Central memory CD8-positive, alpha-beta T cell (primary cell): ENCODE measurements at places on chromosomes 1 and 21.

DNA sequence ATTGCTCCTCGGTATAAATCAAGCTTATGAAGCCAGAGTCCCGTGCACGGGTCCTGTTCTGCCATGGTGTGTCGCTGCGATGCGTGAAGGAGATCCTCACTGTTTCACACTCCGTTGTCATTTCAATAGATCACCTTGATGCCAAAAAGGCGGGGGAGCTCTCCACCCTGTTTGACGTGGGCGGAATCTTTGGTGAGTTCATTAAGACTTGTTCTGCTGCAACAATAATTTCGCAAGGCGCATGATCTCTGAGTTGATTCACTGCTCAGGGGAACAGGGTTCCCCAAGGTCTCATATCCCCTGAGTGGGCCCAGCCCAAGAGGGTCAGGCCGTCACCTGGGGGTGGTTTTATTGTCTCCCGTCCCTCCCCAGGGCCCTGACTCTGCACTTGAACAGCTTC, 50.0 kb downstream of the SLC37A1 start:
- no peak for DNase-seq

GRCh38 chr1:230898748-230899147, 30.4 kb upstream of the C1orf198 start:
- DNase-seq: no peak

DNA sequence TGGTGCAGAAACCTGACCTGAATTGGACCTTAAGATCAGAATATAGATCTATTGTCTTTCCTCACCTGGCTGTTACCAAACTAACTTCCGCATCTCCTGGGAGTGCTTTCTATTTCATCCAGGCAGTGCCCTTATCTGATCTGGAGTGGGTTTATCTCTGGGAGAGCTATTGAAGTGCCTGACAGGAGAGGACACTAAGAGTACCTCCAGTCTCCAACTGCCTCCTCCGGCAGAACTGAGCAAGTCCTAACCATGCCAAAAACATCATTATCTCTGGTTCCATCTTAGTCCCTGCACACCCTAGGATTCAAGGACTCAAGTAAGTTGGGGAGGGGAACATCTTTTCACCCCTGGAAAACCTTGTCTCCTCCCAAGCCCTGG, 12.4 kb upstream of the KCNJ15 start:
- DNase-seq: no peak

GRCh38 chr1:110134050-110134595, 16.2 kb upstream of the SLC6A17 start:
- DNase-seq: no peak

DNA sequence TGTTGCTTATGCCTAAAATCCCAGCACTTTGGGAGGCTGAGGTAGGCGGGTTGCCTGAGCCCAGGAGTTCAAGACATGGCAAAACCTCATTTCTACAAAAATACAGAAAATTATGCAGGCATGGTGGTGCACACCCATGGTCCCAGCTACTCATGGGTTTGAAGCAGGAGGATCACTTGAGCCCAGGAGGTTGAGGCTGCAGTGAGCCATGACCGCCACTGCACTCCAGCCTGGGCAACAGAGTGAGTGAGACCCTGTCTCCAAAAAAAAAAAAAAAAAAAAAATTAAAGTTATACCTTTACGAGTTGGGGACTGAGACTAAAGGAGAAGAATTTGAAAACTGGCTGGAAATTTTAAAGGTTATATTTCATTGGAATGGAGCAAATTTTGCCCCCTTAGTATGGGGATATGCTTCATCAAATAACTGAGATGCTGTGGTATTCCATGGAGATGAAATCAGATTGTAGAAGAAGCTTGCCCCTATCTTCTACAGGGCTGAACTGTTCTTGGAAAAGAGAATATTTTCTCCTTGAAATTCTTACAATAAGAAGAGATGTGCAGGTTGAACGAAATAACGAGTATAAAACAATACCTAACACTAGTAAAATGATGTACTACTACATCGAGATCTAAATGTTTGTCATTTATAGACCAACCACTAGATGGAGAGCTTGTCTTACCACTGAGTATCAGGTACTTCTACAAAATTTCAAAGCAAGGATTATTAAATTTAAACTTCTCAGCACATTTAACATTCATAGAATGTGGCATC, 34.9 kb upstream of the SCYL3 start:
- DNase-seq: no peak

DNA sequence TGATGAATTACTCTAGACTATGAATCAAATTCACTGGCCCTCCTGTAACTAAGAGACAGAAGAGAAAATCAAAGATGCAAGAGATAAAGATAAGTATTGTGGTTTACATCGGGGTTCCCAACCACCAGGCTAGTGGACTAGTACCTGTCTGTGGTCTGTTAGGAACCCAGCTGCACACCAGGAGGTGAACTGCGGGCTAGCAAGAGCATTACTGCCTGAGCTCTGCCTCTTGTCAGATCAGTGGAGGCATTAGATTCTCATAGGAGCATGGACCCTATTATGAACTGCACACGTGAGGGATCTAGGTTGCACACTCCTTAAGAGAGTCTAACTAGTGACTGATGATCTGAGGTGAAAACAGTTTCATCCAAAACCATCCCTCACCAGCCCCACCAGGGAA, 58.9 kb upstream of the DUSP10 start:
- DNase-seq: no peak

- DNase-seq: no peak
Observed at GRCh38 chr1:241808265-241808664, 39.7 kb upstream of the EXO1 start.

- peak; percentile 60 for DNase-seq
Observed at GRCh38 chr1:107056426-107057196, at the start of gene PRMT6. PRMT6 (plus strand) TSS chr1:107056674; CDS start chr1:107056716, 42 bp downstream.

- DNase-seq: no peak
Observed at GRCh38 chr1:118243269-118243668, 58.2 kb upstream of the SPAG17 start.

GRCh38 chr1:78855258-78855657, 151.3 kb downstream of the ADGRL4 start:
- no peak for DNase-seq

GRCh38 chr1:161098210-161099068, at the start of gene KLHDC9:
KLHDC9 (plus strand) TSS chr1:161098361; CDS start chr1:161098536, 175 bp downstream.
- peak; percentile 46 for DNase-seq

DNA sequence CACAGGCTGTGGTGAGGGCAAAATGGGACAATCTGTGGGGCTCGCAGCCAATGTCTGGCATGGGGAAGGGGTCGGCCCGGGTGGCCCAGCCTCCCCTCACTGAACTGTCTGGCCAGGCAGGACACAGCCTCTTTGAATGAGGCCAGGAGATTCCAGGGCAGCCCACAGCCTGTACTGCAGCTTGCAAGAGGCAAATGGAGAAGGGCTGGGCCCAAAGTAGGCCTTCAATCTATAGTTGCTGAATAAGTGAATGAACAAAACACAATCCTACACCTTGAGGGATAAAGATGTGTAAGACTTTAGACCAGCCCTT, 23.2 kb downstream of the SLC27A3 start:
- DNase-seq: no peak

- DNase-seq: no peak
Observed at GRCh38 chr1:36977731-36978406, 56.4 kb downstream of the GRIK3 start.

- peak; percentile 62 for DNase-seq
Observed at GRCh38 chr1:230972855-230973271, 5.8 kb downstream of the TTC13 start.

GRCh38 chr1:233597489-233597901, 16.4 kb upstream of the KCNK1 start:
- DNase-seq: no peak

DNA sequence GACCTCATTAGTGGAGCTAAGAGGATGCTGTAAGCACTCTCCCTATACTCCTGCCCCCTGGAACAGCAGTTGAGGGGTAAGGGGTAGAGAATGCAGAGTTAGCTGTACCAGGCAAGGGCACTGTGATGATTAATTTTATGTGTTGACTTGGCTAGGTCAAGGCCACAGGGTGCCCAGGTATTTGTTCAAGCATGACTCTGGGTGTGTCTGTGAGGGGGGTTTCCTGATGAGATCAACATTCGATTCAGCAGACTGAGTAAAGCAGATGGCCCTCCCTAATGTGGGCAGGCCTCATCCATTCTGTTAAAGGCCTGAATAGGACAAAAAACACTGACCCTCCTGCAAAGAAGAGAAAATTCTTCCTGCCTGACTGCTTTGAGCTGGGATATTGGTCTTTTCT, 110.8 kb downstream of the KCND3 start:
- DNase-seq: no peak

DNA sequence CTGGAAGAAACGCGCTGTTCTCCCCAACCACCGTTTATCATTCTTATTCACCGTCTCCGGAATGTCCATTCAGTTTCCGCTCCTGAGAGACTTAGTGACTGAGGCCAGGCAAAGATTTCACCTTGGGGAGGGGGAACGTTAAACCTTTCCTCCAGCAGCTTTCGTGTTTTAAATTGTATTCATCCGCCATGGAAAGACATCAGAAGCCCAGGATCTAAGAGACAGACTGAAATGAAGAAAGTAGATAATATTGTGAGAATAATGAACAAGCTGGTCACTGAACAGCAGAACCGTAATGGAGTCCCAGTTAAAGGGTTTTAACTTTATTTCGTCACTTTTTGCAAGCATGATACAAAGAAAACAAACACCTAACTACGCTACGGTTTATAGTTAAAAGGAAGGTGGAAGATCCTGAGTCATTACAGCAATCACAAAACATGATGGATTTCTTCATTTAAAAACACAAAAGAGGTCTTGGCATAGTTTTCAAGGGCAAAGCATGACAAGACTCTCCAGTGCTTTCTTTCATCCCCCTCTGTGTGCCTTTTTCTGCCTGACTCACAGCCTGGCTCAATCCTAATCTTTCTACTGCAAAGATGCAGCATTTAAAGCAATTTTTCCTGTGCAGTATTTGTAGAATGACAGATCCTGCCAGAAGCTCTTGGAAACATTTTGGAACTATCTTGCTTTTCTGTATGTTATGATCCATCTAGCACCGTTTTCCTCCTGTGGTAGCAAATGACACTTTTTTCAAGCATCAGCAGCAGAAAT, 722 bp upstream of the SLC19A2 start:
- DNase-seq: no peak

GRCh38 chr1:24526940-24527542, 24.4 kb downstream of the RCAN3 start:
- DNase-seq: peak; percentile 17

DNA sequence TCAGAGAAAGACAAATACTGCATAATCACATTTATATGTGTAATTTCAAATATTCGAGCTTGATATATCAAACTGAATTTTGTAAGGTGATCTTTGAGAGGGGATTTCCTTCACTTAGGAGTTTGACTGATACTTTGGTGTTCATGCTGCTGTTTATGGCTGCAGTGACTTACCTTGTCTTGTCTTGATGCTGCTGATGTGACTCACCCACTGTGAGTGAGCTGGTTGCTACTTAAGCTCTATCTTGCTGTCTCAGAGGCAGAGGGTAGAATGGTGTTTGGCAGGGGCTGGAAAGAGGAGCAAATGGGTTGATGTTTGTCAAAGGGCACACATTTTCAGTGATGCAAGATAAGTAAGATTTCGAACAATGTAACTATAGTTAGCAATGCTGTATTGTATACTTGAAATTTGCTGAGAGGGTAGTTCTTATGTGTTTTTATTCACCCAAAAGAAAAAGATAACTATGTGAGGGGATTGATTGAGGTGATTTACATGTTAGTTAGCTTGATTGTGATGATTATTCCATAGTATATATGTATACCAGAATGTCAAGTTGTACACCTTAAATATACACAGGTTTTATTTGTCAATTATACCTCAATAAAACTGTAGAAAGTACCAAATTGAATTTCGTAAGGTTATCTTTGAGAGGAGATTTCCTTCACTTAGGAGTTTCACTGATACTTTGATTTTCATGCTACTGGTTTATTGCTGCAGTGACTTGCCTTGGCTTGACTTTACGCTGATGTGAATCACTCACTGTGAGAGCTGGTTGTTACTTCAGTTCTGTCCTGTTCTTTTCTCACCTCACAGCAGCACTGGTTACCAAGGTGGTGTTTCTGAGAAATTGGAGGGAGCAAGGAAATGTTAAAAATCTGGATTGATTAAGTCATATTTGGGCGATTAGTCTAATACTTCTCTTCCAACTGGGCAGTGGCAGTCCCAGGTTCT, 94.5 kb upstream of the SLC5A9 start:
- no peak for DNase-seq

DNA sequence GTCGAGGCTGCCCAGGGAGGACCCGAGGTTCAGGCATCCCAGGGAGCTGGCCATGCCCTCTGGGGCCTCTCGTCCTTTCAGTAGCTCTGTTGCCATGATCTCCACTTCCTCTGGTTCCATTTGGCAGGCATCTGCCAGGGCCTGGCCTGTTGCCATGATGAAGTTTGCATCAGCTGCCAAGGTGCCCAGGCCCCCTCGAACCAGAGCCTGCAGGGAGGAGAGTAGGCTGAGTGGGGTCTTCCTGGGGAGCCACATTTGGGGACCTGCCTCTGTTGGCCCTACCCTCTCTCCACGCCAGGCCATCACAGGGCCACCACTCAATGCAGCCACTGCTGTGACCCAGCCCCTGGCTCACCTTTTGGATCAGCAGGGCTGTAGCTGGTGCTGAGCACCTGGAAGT, 16.4 kb upstream of the KIF21B start:
- no peak for DNase-seq

GRCh38 chr1:50262436-50262835, 153.7 kb downstream of the ELAVL4 start:
- DNase-seq: no peak

DNA sequence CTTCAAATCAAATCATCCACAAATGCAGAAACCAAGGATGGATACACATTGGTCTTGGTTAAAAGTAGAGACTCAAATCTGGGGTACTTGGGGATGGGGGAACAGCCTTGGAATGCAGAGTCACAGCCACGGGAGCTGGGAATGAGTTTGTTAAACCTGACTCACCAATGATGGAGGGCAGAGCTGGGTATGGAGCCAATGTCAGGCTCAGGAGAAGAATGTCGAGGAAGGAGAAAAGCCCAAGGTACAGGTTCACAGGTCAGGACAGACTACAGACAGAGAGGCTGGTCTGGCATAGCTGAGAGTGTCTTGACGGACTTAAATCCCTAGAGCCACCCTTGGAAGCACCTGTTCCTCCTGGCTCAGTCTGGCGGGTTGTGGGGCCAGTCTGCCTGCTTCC, 237.6 kb downstream of the NTNG1 start:
- DNase-seq: no peak

DNA sequence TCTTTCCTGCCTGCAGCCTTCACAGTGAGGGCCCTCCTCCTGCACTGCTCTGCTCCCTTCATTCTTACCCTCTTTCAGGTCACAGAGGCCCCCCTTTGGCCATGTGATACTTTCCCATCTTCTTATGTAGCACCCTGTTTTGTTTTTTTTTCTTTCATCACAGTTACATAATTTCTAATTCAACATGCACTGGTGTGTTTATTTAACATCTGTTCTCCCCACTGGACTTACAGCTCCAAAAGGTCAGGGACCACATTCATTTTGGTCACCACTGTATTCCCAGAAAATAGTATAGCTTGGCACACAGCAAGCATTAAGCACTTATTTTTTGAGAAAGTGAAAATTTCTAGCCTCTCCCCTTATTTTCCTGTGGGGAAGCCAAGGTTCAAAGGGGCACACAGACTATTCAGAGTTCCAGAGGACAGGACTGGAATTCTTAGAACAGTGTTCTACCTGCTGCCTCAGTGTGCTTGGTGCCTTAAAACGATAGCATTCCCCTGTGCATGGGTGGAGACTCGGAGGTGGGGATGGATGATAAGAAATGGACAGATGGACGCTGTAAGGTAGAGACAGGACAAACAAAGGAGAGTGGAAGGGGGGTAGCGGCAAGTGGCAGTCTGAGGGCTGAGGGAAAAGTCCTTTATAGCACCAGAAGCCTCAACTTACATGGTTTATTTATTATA, 5.3 kb downstream of the DENND2D start:
- DNase-seq: no peak

GRCh38 chr1:16038620-16038912, 5.0 kb upstream of the CLCNKB start:
- DNase-seq: no peak

GRCh38 chr1:197909384-197909783, 7.0 kb downstream of the C1orf53 start:
- DNase-seq: no peak
